ENCODE measurements at places on chromosomes 5 and 9.
A peak's percentile ranks its signal among the peaks of the same experiment; 100 is the strongest.

- DNase-seq = no peak
Measured at GRCh38 chr5:2901511-2901910, 150.0 kb upstream of the IRX2 start.

GRCh38 chr5:43007911-43008362 lies 32.2 kb downstream of the ANXA2R start:
- DNase-seq = peak; percentile 75

DNA sequence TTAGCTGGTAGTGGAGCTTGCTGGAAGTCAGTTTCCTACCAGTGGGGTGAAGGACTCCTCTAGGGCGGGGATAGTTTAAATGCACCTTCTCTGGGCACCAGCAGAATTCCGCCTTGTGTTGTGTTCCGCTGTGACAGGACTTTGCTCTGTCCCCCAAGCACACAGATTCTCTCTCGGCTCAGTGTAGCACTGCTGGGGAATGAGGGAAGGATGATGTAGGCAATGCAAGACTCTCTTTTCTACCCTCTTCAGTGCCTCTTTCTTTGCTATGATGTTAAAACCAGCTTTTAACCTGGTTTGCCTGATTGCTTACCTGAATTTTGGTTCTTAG lies 155.2 kb upstream of the SH3GL2 start:
- no peak for DNase-seq

GRCh38 chr9:137552022-137552768 lies 516 bp downstream of the MRPL41 start:
- peak; percentile 29 for DNase-seq

DNA sequence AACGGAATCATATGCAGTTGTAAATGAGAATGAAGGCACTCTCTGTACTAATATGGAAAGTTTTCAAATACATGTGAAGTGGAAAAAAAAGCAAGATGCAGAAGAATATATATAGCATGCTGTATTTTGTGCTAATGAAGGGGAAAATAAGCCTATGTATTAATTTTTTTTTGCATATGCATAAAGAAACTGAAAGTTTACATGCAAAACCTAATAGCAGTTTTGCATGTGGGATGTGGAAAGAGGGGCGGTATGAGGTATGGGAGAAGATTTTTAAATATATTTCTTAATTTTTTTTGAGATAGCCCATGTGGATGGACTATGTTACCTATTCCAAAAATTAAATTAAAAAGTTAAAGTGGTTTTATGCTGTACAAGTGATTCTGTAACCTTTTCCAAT lies 83.7 kb upstream of the IL12B start:
- DNase-seq = no peak

- DNase-seq = no peak
Measured at GRCh38 chr9:79616971-79617370, 45.2 kb downstream of the TLE4 start.

GRCh38 chr5:59874675-59875074 lies 18.9 kb downstream of the PDE4D start:
- DNase-seq = no peak

DNA sequence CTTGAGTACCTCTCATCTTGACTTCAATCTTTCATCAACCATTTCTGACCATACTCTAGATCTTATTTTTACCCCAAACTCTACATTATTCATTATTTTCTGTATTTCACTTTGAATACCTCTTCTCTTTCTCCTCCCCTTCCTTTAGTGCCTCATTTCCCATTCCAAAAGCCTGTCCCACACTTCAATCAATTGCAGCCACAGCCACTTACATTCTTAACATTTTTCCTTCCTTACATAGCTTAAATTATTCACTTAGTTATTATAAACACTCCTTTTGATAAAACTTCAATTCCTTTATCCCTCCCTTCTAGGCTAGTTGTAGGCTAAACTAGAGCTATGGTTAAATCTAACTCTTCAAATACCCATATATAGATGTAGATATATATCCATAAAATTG lies 344.0 kb downstream of the PRR16 start:
- DNase-seq = no peak

GRCh38 chr9:119234636-119235035 lies 134.6 kb downstream of the BRINP1 start:
- no peak for DNase-seq

- no peak for DNase-seq
Measured at GRCh38 chr9:106637486-106637885, 225.5 kb upstream of the ZNF462 start.

DNA sequence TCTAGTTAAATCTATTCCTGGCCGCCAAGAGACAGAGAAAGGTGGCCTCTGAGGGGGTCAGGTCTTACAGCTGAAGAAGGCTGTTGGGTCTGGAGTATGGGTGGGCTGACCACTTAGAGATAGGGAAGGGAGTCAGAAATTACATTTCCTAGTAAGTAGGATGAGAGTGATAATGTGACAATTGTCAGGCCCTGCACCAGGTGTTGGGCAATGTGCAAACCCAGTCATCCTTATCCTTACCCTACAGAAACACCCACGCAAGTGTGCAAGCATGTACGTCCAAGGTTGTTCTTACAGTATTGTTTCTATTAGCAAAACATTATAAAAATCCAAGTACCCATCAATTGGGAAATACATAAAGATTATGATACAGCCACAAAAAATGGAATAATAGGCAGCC lies 9.5 kb downstream of the SPAAR start:
- no peak for DNase-seq

GRCh38 chr5:149371296-149371962 lies 7.7 kb downstream of the IL17B start:
- peak; percentile 69 for DNase-seq

- DNase-seq = no peak
Measured at GRCh38 chr9:93245437-93245970, 61.6 kb downstream of the WNK2 start.

GRCh38 chr5:53311681-53312080 lies 168.7 kb upstream of the FST start:
- DNase-seq = no peak

- no peak for DNase-seq
Measured at GRCh38 chr5:63247651-63248050, 669.0 kb downstream of the LRRC70 start.

DNA sequence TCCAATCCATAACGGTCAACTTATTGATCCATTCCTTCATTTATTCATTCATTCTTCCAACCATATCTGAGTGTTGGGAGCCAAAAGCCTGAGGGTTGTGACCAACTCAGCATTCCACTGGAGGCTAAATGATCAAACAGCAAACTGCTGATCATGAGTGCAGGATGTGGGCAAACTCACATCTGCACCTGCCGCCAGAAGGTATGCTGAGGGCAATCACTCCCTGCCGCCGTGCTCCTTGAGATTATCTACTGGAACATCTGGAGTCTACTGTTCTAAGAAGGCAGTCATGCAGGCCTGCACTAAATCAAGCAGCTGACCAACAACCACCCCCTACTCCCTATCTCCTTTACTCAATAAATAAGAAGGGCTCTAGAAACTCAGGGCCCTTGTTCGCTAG lies 184.0 kb downstream of the TTLL11 start:
- no peak for DNase-seq

GRCh38 chr9:21016701-21017491 lies 14.5 kb downstream of the HACD4 start:
- no peak for DNase-seq

DNA sequence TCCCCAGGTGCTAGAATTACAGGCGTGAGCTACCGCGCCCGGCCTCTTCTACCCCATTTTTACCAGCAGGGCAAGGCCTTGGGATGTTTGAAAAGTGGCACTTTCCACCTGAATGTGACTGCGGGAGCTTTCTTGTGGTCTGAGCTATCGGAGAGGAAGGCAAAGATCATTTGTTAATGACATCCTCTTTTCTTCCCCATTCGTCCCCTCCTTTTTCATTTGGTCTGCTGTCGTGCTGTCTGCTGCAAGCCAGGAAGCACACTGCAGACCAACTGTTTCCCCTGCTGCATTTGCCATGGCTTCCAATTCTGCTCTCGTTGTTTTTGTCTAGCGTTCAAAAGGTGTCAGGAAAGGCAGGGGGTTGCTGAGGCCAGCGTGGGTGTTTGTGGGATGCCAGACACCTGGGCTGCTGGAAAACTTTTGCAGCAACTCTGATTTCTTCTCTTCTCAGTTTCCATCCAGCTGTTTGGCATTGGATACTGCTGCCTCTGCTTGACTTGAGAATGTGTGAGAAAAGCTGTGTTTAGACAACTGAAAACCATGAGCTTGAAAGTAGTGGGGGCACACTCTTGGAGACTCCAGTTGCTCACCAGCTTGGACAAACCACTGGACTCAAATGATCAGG lies 196.4 kb upstream of the MSX2 start:
- DNase-seq = no peak

GRCh38 chr5:78475370-78475769 lies 115.0 kb downstream of the SCAMP1 start:
- DNase-seq = no peak

DNA sequence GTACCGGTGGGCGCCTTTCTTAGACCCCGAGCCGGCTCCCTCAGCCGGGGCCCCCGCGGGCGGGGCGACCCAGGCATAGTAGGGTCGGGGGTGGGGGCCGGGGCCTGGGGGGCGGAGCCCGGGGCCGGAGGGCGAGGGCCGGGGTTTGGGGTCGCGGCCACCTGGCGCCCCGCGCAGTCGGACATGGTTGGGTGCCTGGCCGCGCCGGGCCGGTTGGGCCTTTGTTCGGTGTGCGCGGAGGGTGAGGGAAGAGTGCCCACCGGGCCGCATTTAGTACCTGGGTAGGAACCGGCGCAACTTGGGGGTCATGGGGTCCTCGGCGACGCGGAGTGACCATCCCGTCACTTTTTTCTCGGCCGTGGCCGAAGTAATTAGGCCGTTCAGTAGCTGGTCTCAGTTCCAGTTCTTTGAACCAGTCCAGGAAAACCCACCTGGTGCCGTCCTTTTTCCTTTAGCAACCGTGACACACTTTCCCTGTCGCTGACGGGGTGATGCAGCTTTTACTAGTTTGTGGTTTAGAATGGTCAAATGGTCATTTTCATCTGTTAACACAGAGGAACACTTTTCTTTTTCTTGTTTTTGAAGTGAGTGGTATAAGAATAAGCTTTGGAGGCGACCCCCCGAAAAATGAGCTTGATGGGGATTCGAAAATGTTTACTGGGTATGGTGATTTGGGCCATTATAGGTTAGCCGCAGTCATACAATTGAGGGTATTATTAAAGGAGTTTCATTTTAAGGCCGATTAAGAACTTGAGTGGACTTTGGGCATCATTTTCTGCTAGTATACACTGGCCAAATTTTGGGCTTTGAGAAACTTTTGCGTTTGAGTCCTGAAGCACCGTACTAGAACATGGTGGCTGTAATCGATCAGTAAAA lies 589 bp downstream of the CKS2 start:
- no peak for DNase-seq

GRCh38 chr9:132381966-132382541 lies 24.6 kb downstream of the TTF1 start:
- DNase-seq = no peak

- no peak for DNase-seq
Measured at GRCh38 chr5:143228597-143229293, 174.7 kb downstream of the NR3C1 start.

DNA sequence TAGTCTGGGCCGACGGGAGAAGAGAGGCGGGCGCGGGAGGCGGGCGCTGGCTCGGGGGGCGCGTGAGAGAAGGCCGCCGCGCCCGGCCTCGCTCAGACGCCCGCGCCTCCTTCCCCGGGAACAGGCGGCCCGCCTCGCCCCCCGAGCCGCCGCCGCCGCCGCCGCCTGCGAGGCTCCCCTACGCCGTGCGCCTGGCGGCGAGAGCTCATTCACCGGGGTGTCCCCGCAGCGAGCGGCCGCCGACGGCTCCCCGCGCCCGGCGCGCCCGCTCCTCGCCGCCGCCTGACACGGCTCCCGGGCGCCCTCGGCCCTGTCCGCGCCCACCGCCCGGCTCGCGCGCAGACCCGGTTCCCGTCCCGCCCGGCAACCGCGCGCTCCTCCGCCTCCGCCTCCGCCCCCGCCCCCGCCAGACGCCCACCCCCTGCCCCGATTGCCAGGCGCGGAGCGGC lies at the start of gene GNAQ:
TSS of gene GNAQ (minus strand) at position 368 of the 449 bp plus-strand sequence. CDS start 576 bp downstream, outside the sequence.
- DNase-seq = peak; percentile 60

- no peak for DNase-seq
Measured at GRCh38 chr5:170176916-170177315, 55.9 kb upstream of the C5orf58 start.

- no peak for DNase-seq
Measured at GRCh38 chr5:177576169-177576568, 15.8 kb upstream of the TMED9 start.

GRCh38 chr5:89246864-89247263 lies 363.9 kb upstream of the MEF2C start:
- DNase-seq = no peak

GRCh38 chr5:178090856-178091255 lies 22.5 kb upstream of the N4BP3 start:
- DNase-seq = no peak

DNA sequence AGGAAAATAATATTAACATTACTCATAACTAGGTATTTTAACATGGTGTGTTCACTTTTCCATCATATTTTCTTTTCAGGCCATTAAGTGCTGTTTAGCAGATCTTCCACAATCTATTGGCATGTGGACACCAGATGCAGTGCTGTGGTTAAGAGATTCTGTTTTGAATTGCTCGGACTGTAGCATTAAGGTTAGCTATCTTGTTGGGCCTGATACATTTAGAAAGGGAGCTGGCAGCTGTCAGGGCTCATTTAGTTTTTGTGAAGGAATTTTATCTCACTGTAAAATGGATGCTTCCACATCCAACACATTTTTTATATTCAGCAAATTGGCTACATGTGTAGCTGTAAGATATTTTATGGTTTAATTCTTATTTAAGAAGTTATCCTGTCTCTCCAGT lies 20.7 kb upstream of the TMOD1 start:
- DNase-seq = no peak

DNA sequence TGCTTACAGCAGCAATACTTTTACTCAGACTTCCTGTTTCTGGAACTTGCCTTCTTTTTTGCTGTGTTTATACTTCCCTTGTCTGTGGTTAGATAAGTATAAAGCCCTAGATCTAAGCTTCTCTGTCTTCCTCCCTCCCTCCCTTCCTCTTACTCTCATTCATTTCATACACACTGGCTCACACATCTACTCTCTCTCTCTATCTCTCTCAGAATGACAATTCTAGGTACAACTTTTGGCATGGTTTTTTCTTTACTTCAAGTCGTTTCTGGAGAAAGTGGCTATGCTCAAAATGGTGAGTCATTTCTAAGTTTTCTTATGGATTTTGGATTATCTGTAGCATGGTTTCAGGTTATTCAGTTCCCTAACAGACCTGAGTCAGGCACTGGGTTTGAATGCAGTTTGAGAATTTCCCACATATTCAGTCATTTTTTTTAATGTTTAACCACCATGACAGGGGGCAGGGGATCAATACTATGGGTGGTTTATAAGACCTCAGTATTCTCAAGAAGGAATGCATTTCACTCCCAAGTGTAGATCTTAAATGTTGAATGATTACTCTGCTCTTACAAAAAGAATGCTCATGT lies at the start of gene IL7R:
TSS of gene IL7R (plus strand) at position 127 of the 587 bp plus-strand sequence. CDS start at position 214, 87 bp downstream.
- DNase-seq = no peak

GRCh38 chr5:129046151-129046550 lies 48.4 kb upstream of the ISOC1 start:
- no peak for DNase-seq

GRCh38 chr9:109440117-109440515 lies 58.0 kb downstream of the PTPN3 start:
- no peak for DNase-seq

- DNase-seq = no peak
Measured at GRCh38 chr5:64506567-64507263, 900 bp downstream of the RGS7BP start.

Measured in activated CD8-positive, alpha-beta memory T cell treated with anti-CD3 and anti-CD28 coated beads, Interleukin-2, amount 50 U/mL, for 4 hours (primary cell).